ENCODE measurements at places on chromosomes 5 and 9. TPM values are rescaled to one million over a fixed set of nuclear protein-coding genes. Genes with fewer than 3 reads are reported as not detected.

DNA sequence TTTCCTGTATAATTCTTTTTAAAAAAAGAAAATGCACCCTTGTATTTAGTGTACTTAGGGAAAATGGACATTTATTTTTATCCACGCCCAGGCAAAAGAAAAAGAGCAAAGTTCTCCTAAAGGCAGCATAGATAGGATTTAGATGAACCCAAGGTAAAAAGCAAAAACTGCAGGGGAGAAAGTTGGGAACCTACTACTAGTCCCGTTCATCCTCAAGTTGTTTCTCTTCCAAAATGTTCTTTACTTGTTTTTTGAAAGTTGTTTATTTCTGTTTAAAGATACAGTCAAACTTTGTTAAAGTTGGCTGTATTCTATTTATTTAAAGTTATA, 9.8 kb downstream of the RUSC2 start:
- no peak for DNase-seq

The RAB3C gene
- 1.2 TPM for total RNA-seq

DNA sequence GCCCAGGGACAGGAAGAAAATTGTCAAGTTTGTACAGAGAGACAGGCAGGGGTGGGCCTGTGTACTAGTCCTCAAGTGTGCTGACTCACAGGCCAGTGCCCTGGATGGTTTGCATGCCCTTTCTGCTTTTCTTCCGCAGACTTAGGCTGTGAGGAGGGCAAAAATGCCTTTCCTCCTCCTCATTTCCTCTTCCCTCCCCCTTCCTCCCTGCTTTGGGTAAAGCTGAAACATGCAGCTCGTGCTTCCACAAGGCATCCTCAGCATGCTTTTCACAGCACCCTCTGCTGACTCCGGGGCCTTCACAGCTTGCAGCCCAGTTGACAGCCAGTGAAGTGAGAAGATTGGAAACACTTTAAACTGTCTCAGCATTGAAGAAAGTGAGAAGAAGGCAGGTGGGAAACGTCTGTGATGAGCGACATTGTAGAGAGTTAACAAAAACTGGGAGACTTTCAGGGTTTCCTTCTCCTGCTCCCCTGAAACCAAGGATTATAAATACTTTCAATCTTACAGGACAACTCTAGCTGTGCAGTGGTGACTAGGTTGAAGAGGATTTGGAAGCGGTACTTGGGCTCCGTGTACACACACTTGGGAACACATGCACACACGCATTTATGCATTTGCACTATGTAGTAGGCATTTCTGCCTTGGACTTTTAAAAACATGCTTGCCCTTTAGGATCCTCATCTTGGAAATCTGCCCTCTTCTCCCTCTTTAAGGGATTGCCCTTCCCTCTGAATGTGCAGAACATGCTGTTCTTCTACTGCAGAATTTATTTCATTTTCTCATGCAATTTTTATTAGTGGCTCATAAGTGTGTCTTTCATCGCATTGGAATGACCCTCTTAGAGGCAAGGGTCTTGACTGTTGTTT, 138.8 kb downstream of the GRIA1 start:
- peak; percentile 18 for DNase-seq

The SPINK4 gene
- not detected for total RNA-seq

The LRRC70 gene
- 0.77 TPM for total RNA-seq

- no peak for DNase-seq
Measured at GRCh38 chr5:10355071-10355889, 1.8 kb downstream of the MARCHF6 start.

DNA sequence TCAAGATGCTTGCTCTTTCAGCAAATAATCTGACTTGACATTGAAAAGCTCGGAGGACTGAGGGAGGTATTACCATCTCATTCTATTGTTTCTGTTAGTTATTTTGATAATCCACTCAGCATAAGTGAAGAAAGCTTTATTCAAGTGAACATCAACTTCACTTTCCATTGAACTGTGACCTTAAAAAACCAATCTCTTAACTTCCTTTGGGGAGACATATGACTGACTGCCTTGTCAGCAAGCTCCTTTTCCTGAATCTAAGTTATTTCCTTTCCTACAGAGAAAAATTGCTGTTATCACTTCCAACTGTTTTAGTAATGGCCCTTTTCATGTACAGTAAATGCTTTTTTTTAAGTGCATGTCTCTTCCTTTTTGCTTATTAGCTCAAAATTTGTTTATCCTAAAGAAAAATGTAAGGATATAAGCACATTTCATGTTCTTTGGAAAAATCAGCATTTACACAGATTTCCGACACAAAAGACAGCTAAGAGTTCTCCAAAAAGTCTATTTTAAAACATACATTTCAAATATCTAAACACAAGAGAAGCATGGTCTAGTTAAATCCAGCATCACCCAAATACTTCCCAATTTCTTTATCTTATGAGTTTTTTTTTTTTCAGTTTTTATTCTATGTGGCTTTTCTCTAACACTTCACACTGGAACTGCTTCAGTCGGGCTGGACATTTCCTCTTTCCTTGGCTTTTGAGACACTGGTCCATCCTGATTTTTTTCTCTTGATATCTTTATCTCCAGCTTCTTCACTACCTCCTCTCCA, 117.9 kb upstream of the DAB2 start:
- no peak for DNase-seq

- DNase-seq, result no peak
Measured at GRCh38 chr5:154367101-154367500, 78.7 kb upstream of the SAP30L start.

DNA sequence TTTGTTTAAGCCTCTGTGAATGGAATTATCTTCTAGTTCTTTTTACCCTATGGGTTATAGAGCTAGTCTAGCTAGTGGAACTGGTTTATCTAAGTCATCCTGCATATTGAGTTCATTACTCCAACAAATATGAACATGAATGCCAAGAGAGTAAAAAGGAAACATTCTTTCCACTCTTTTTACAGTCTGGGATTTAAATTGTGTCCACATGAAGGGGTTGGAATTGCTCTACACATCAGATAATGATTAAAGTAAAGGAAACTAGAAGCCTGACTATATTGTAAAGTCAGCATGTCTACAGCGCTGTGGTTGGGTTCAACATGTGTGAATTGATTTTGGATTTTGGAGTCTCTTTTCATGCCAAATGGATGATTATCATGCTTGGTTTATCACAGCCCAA, 173.1 kb downstream of the CCDC171 start:
- DNase-seq, result no peak

The F12 gene
- total RNA-seq, result not detected

- DNase-seq, result no peak
Measured at GRCh38 chr5:151345187-151345807, 2.1 kb downstream of the SLC36A2 start.

DNA sequence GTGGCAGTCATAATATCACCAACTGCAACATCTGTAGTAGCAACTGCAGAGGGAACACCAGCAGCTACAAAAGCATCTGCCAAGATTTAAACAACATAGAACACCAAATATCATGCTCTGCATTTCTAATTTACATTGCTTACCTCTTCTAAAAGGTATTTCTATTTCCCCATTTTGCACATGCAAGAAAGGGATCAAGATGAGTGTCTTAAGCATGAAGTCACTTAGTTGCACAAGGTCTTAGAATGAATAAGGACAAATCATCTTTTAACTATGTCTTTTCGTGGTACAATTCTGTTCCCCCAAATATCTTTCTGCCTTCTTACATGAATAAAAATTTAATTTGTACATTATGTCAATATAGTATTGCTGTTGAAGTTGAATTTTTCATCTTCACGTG, 1746.4 kb downstream of the EFNA5 start:
- no peak for DNase-seq

Measured in left ventricle myocardium inferior (tissue), 1 donor.